ENCODE measurements at places on chromosomes 6 and 20.

DNA sequence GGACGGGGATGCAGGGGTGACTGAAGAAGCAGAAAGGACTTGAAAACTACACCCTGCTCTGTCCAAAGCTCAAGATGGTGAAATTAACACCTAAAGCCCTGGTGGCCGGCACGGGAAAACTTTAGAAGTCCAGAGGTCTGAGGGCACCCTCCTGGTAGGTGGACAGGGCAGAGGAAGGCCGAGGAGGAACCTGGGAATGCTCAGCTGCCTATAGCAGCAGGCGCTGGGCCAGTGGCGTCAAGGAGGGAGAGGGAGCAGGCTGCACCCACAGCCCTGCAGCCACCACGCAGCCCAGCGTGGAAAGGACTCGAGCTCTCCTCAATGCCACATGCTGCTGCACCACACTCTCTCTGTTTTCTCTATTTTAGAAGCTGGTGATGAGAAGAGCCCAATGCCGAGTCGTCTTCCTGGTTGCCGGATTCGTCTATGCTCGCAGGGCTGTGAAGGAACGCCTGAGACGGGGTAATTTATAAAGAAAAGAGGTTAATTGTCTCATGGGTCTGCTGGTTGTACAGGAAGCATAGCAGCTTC, 248.3 kb upstream of the AFDN start:
- no peak for DNase-seq

DNA sequence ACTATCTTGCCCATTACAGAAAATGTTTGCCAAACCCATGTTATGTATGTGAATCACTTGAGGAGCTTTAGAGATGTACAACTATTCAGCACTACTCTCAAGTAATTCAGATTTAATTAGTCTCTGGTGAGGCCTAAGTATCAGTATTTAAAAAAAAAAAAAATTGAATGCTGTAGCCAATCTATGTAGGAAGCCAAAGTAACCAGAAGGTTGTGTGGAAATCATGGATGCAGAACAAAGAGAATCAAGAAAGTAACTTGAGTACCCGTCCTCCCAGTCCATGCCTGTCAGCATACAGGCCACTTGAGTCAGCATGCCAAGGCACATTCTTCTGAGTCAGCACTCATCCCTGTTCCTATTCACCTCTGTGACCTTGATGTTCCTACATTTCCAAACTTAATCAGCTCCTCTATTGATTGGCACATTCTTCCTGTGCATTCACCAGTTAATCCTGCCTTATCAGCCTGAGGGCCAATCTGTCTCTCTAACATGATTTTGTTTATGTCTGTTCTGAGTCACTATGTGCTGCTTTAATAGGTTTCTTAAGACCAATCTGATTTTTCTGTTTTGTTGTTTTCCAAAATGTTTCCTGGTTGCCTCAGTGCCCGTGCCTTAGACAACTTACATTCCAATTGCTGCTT, 165.6 kb downstream of the KCNQ5 start:
- DNase-seq, result no peak

GRCh38 chr20:33812152-33812849, 1.2 kb downstream of the CHMP4B start:
- DNase-seq, result no peak

- no peak for DNase-seq
These were observed 10.6 kb upstream of the SUPT3H start for GRCh38 chr6:45388328-45388727.

- no peak for DNase-seq
These were observed 666 bp downstream of the TPD52L1 start for GRCh38 chr6:125154118-125154760.

GRCh38 chr6:40504274-40504673, 82.9 kb downstream of the LRFN2 start:
- DNase-seq, result no peak

GRCh38 chr6:7230327-7230691, 82.7 kb downstream of the SSR1 start:
- no peak for DNase-seq

DNA sequence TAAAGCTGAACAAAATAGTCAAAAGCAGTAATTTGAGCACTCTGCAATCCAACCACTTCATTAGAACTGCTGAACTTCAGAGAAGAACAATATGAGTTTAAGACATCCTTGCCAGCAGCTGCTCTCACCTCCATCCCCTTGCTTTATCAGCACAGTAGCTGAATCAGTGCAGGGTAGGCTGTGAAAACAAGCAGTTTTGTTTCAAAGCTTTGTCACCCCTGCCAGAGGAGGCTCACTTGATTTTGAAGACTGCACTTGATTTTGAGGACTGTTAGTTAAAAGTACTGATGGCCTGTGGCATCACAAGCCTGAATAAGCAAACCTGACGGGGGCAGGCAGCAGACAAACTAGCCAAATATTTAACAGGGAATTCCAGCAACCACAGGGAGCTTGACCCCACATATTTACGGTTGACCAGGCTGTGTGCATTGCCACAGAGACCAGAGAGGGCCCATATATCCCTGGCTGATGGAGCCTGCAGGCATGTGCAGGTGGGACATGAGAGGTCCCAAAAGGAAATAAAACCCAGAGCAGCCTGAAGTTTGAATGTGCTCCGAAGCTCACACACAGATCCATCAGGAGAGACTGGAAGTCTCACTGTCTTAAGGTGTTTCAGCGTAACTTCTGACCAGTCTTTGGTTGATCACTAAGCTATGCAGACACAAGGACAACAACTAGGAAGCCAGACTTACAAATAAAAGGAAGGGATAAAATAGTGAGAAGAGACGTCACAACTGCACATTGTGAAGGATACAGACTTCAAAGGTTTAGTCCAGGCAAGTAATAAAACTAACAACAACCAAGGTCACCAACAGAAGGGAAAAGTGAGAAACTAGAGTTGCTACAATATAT, 97.4 kb downstream of the PDSS2 start:
- DNase-seq, result no peak

Data from central memory CD8-positive, alpha-beta T cell (primary cell).